ENCODE measurements at places on chromosomes 2 and 18. TPM values are rescaled to one million over a fixed set of nuclear protein-coding genes. Genes with fewer than 3 reads are reported as not detected.

The VSNL1 gene
- total RNA-seq, result 0.39 TPM

The TUBB8B gene
- not detected for total RNA-seq

The POMC gene
- total RNA-seq, result 0.68 TPM

GRCh38 chr2:210310550-210310949 lies 4.4 kb downstream of the MYL1 start:
- no peak for DNase-seq

DNA sequence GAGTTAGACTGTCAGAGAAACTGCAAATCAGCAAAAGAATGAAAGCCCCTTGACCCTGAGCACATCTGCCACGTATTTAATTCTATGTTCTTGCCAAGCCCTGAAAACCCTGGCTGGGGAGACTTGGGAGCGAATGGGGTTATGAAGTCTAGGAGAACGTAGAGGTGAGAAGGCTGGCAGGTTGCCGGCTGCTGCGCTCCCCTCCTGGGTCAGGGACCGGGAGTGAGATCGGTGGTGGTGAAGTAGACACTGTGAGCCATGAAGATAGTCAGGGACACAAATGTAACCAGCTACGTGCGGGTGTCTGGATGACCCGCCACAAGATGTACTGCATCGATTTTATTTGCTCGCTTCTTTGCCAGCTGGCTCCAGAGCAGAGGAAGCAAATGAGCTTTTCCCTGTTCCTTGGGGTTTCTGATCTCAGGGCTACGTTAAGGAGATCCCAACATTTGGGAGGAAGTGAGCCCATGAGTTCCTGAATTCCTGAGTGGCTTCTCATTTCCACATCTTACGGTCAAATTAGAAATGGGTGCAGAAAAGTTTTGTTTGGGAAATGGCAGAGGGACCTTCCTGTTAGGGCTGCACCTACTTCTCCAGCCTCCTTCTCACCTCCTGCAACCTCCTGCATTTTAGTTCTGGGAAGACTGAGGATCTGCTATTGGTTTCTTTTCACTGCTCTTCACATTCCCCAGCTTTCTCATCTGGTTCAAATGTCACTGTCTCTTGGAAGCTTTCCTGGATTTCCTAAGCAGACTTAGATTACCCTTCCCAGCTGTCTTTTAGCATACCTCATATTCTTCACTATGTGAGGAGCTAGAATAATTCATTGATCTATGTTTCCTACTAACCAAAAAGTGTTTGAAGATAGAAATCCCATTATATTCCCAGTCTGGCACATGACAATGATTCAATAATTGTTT lies 360.6 kb downstream of the ZNF521 start:
- no peak for DNase-seq

GRCh38 chr2:207153266-207153975 lies 12.3 kb downstream of the KLF7 start:
- no peak for DNase-seq

The CNGA3 gene
- total RNA-seq, result not detected

DNA sequence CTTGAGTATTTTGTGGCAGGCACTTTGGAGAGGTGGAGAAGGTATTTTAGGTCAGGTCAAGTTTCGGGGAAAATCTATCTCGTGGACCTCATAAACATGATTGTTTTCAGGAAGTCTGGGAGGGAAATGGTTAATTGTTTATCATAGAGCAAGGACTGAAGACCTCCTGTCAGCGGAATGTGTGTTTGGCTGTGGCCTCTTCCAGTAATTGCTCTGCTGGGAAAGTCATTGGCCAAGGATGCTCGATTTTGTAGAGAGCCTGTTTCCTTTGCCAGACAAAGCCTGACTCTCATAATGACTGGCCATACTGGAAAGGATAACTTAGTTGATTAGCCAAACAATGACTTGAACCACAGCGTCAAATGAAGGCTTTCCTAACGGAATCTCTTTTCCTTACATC lies 30.0 kb downstream of the IL1R2 start:
- DNase-seq, result no peak

GRCh38 chr2:223811757-223812156 lies 25.6 kb downstream of the AP1S3 start:
- no peak for DNase-seq

The TRIM43 gene
- not detected for total RNA-seq

The CELF4 gene
- total RNA-seq, result not detected

DNA sequence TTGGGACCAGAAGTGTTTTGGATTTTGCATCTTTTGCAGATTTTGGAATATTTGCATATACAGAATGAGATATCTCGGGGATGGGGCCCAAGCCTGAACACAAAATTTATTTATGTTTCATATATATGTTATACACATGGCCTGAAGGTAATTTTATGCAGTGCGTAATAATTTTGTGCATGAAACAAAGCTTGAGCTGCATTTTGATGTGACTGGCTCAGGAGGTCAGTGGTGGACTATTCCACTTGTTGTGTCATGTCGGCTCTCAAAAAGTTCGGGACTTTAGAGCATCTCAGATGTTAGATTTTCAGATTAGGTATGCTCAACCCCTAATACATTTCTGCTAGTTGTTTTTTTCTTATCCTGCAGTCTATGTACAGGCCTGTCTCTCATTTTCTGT lies 145.4 kb downstream of the FAM210A start:
- no peak for DNase-seq

DNA sequence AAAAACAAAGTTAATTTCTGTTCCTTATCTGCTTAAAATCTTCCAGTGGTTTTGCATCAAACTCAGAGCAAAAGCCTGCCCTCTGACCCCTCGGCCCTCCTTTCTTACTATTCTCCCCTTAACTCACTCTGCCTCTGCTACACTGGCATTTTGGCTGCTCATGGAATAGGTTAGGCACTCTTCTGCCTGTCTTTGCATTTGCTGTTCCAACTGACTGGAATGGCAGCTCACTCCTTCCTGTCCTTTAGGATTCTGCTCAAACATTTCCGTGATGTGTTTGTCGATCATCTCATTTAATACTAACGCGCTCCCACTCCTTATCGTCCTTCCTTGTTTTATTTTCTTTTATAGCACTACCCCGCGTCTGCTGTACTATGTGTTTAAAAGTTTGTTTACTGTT lies 815 bp downstream of the CEBPZ start:
- DNase-seq, result no peak

The GBX2 gene
- not detected for total RNA-seq

The PPP4R3B gene
- total RNA-seq, result 64.8 TPM

- DNase-seq, result peak; percentile 81
Measured at GRCh38 chr2:237324837-237325236, 89.1 kb downstream of the COL6A3 start.

Data from ureter (tissue), 1 donor.